ENCODE measurements at places on chromosomes 6 and 20. TPM values are rescaled to one million over a fixed set of nuclear protein-coding genes. Genes with fewer than 3 reads are reported as not detected.

DNA sequence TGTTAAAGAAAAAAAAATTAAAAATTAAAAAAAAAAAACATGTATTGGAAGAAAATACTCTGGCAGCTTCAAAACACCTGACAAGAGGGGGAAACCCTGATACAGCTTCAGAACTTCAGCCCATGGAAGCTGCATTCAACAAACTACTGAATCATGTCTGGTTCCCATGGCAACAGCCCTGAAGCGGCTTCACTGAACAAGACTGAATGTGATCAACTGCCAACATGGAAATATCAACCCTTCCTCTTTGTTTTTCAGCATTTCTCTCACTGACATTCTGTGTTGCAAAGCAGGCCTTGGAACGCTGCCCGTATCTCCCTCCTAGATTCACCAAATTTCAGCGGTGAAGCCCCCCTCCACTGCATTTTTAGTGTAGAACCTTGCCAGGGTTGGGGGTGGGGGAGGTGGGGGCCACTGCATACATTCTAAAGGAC, 91.3 kb upstream of the SHLD1 start:
- H3K36me3 ChIP-seq: no peaks in the 10 kb centered on the region
- no peak overlapping the region for H3K4me3 ChIP-seq
- H3K27ac ChIP-seq: peak overlapping the region; percentile 49
- H3K4me1 ChIP-seq: peaks cover 13% of the 10 kb centered on the region
- DNase-seq: peak; percentile 61

- no peak overlapping the region for H3K27ac ChIP-seq
- H3K4me3 ChIP-seq: no peak overlapping the region
- DNase-seq: no peak
- H3K36me3 ChIP-seq: peaks cover 47% of the 10 kb centered on the region
Measured at GRCh38 chr20:4946986-4947385, 54.3 kb downstream of the SLC23A2 start.

GRCh38 chr6:1280666-1281300, 31.1 kb upstream of the FOXQ1 start:
- peaks cover 22% of the 10 kb centered on the region for H3K27me3 ChIP-seq
- DNase-seq: no peak
- no peaks in the 10 kb centered on the region for H3K4me1 ChIP-seq

DNA sequence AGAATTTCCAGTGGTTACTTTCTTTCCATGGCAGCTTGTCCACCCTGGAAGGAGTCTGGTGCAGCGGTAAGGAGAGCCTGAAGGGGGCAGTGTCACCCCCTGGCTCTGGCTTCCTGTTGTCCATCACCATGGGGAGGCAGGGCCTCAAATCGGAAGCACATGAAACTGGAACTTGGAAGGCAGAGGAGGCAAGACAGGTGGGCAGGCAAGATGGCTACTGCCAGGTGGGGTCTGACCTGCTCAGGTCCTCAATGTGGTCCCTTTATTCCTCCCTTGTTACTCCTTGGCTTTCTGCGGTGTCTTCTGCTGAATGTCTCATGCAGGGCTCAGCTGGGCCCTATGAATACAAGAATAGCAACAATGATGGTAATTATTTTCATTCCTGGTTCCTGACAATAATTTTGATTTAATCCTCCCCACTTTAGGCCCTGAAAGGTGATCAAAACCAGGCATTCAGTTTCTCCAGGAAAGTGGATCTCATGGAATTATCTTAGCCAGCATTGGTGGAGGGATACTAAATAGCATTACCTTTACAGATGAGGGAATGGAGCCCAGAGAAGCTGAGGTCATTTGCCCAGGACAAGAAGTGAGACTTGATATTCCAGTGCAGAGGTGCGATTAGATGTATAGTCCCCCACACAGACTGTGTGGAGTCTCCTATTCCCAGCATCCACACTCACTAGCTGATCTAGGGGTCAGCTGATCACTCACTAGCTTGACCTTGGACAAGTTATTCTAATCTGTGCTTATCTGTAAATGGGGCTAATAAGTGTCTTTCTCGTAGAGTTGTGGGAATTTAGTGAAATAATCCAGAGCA, 17.6 kb upstream of the SNAI1 start:
- H3K4me1 ChIP-seq: no peaks in the 10 kb centered on the region
- DNase-seq: no peak
- H3K27me3 ChIP-seq: no peaks in the 10 kb centered on the region
- H3K27ac ChIP-seq: no peak overlapping the region
- H3K36me3 ChIP-seq: peaks cover under 1% of the 10 kb centered on the region

DNA sequence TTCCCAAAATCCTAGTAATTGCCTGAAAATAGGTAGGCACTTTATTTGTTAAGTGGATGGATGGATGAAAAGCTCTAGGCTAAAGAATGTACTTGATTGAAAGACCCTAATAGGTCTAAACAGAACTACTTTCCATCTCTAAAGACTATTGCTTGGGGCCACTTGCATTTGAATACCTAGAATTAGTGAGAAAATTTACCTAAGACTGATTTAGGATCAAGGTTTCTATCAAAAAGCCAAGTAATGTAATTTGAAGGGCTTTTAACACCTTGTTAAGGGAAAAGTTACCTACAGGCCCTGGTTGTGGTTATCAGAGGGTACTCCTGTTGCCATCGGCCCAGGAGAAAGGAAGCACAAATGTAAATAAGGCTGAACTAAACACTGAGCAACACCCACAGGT, 580.7 kb downstream of the LMBRD1 start:
- H3K36me3 ChIP-seq: no peaks in the 10 kb centered on the region
- H3K27ac ChIP-seq: no peak overlapping the region
- no peak for DNase-seq
- no peaks in the 10 kb centered on the region for H3K27me3 ChIP-seq
- no peaks in the 10 kb centered on the region for H3K4me1 ChIP-seq

GRCh38 chr6:103504501-103505154, 1355.1 kb downstream of the HACE1 start:
- H3K4me1 ChIP-seq: no peaks in the 10 kb centered on the region
- DNase-seq: no peak
- no peaks in the 10 kb centered on the region for H3K27me3 ChIP-seq
- no peaks in the 10 kb centered on the region for H3K36me3 ChIP-seq
- no peak overlapping the region for H3K27ac ChIP-seq

- no peaks in the 10 kb centered on the region for H3K36me3 ChIP-seq
- no peak overlapping the region for H3K4me3 ChIP-seq
- no peaks in the 10 kb centered on the region for H3K4me1 ChIP-seq
- H3K27ac ChIP-seq: no peak overlapping the region
Measured at GRCh38 chr6:148693882-148694484, 52.8 kb upstream of the UST start.

DNA sequence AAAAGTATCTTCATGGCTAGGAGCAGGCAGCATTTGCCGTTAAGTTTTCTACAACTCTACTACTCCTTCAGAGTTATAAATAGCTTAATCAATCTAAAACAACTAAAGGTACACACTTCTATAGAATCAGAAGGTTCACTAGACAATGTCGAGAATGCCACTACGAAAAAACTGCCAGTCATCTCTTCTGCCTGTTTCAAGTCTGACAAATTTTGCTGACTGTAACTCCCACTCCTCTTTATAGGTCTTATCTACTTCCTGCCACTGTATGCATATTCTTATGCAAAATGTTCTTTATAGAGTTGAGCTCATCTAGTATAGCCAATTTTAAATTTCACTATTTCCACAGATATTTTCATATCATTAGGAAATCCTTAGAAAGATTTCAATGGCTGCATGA, 160.1 kb downstream of the EYS start:
- H3K27ac ChIP-seq: no peak overlapping the region
- no peaks in the 10 kb centered on the region for H3K27me3 ChIP-seq
- no peaks in the 10 kb centered on the region for H3K4me1 ChIP-seq
- no peak for DNase-seq
- H3K36me3 ChIP-seq: no peaks in the 10 kb centered on the region

DNA sequence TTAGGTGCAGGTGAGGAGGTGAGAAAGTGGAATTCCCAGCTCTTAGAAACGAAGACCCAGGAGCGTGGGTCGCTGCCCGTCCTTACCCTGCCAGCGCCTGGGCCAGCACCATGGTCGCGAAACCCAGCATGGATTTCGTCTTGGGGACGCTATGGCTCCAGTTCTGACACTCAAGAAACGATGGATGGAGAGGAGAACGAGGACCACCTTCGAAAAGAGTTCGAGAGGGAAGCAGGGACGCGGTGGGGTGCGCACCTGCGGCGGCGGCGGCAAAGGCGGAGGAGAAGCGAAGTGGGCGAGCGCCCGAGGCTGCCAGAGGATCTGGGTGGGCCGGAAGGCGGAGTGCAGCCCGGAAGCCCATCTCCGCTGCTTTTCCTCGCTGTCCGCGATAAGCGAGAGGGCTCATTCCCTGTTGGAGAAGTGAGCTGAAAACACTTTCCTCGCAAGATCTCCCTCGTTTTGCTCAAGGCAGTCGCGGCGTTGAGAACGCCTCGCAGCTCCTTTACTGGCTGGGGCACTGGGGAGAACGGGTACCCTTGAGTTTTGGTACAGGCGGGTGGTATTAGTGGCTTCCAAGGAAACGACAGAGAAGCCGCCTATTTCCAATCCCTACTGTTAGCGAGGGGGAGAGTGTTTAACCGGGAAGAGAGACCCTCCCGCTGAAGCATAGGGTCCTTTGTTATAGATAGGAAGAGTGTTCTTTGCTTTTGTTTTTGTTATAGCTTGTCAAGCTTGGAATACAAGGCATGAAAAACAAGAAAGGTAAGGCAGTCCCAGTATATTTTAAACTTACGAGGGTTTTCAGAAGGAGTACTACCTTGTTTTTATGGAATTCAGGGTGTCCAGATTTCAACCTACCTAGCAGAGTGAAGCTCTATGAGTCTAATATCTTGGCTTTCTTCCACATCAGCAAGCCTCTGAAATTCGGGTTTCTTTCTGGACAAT, 109.5 kb downstream of the TRIM27 start:
- peaks cover 37% of the 10 kb centered on the region for H3K4me1 ChIP-seq

- H3K36me3 ChIP-seq: no peaks in the 10 kb centered on the region
- H3K4me1 ChIP-seq: peaks cover 7% of the 10 kb centered on the region
- DNase-seq: no peak
- no peaks in the 10 kb centered on the region for H3K27me3 ChIP-seq
Measured at GRCh38 chr20:54099894-54100293, 29.5 kb upstream of the BCAS1 start.

DNA sequence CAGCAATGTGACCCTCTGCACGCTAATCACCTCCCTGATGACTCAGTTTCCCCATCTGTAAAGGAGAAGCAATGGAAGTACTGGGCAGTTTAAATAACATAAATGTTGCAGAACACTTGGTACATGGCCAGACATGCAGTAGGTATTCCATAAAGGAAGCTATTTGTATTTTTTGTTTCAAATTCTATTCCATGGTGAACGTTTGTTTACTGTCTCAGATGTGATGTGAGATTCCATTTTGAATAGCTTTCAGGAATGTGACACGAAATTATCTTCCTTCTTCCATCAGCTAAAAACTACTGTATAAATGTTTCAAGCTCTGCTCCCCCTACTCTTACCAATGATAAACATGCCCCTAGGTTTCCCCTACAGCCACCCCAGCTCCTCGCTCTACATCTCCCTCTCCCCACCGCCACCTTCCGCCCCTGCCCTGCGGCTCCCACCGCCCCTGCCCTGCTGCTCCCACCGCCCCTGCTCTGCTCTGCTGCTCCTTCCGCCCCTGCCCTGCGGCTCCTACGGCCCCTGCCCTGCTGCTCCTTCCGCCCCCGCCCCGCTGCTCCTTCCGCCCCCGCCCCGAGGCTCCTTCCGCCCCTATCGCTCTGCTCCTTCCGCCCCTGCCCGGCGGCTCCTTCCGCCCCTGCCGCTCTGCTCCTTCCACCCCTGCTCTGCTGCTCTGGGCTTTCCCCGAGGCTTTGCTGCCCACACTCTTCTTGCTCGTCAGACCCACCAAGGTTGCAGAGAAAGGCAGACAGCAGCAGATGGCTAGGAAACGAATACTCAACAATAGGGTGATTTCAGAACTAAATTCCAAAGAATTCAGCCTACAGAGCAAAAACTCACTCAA, 78.9 kb downstream of the THBS2 start:
- no peak overlapping the region for H3K27ac ChIP-seq
- no peaks in the 10 kb centered on the region for H3K36me3 ChIP-seq
- no peak for DNase-seq
- no peaks in the 10 kb centered on the region for H3K4me1 ChIP-seq
- peaks cover 2% of the 10 kb centered on the region for H3K27me3 ChIP-seq

DNA sequence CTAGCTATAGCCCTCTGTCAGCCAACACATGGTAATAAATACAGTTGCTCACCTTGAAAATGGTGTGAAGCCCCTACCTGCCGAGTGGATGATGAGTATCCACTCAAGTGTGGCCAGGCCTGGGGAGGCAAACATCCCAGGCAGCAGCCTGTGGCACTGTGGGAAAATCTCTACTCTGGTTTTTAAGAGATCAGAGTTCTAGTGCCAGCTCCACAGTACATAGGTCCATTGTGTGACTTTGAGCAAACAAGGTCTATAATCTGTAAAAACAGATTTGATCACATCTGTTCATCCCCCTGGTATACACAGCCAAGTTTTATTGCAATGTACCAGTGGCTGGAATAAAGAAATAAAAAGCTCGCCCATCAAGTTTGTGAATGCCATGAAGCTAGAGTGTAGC, 82.7 kb upstream of the ARMC2 start:
- no peak for DNase-seq
- no peaks in the 10 kb centered on the region for H3K36me3 ChIP-seq
- H3K4me1 ChIP-seq: peaks cover 9% of the 10 kb centered on the region
- no peak overlapping the region for H3K4me3 ChIP-seq
- peaks cover 26% of the 10 kb centered on the region for H3K27me3 ChIP-seq

DNA sequence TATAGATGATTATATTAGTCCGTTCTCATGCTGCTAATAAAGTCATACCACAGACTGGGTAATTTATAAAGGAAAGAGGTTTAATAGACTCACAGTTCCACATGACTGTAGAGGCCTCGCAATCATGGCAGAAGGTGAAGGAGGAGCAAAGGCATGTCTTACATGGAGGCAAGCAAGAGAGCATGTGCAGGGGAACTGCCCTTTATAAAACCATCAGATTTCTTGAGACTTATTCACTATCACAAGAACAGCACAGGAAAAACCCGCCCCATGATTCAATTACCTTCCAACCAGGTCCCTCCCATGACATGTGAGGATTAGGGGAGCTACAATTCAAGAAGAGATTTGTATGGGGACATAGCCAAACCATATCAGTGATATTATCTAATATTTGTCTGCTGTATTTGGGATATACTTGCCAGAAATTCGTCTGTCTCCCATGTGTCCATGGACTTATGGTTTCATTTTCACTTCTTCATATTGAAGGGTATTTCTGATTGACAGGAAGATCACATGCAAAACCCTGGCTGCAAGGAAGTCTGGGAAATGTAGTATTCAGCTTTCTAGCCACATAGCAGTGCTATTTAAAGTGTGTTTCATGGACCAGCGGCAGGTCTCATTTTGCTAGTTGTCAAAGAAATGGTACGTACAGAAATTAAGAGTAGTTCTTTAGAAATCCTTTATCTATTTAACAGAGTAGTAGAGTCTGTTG, 50.5 kb upstream of the PAK5 start:
- H3K27me3 ChIP-seq: peaks cover 4% of the 10 kb centered on the region
- no peaks in the 10 kb centered on the region for H3K36me3 ChIP-seq
- no peak for DNase-seq
- no peaks in the 10 kb centered on the region for H3K4me1 ChIP-seq
- H3K4me3 ChIP-seq: no peak overlapping the region

Gene RAB32
- total RNA-seq: 0.41 TPM

Gene VGLL2
- total RNA-seq: not detected

Gene PHACTR3
- total RNA-seq: not detected

Gene HLA-DMA
- total RNA-seq: 38.7 TPM

Gene DPPA5
- total RNA-seq: not detected

Gene NR2E1
- not detected for total RNA-seq

Gene SLC17A3
- total RNA-seq: not detected

Gene PPP1R3G
- 0.08 TPM for total RNA-seq

Gene HLA-DQA1
- total RNA-seq: 15.5 TPM

All from naive thymus-derived CD8-positive, alpha-beta T cell (primary cell).